ENCODE measurements at places on chromosomes 5 and 9. TPM values are rescaled to one million over a fixed set of nuclear protein-coding genes. Genes with fewer than 3 reads are reported as not detected.

Gene XPA
- 9.0 TPM for total RNA-seq

Gene FGD3
- total RNA-seq: under 0.01 TPM

Gene SLCO4C1
- total RNA-seq: under 0.01 TPM

Gene GOLM1
- 34.1 TPM for total RNA-seq

Gene ADRB2
- 1.7 TPM for total RNA-seq

Gene SPIN1
- total RNA-seq: 130 TPM

Gene PDCD1LG2
- total RNA-seq: 59.6 TPM

Gene SLIT3
- 0.64 TPM for total RNA-seq

Gene RARS1
- 248 TPM for total RNA-seq

Gene C5orf46
- 4.8 TPM for total RNA-seq

Gene PLPP7
- total RNA-seq: 10.0 TPM

Gene SPATA31A3
- total RNA-seq: not detected

Gene ECSCR
- not detected for total RNA-seq

Gene SLC34A3
- total RNA-seq: under 0.01 TPM

Gene PCAT7
- total RNA-seq: 0.64 TPM

Gene FBXO10
- 16.4 TPM for total RNA-seq

Gene FOXI1
- not detected for total RNA-seq

Gene SOHLH1
- total RNA-seq: not detected

Gene SHOC1
- total RNA-seq: under 0.01 TPM

Gene EIF4EBP3
- total RNA-seq: 0.86 TPM

Gene TUSC1
- 12.2 TPM for total RNA-seq

Gene PDE6A
- total RNA-seq: not detected

Gene MSMP
- not detected for total RNA-seq

Gene MLANA
- not detected for total RNA-seq

Gene IFNK
- not detected for total RNA-seq

Gene SAPCD2
- total RNA-seq: 5.2 TPM

Gene PAM
- total RNA-seq: 266 TPM

Gene TRIM36
- total RNA-seq: 0.97 TPM

Gene NIPAL4
- total RNA-seq: 2.3 TPM

Gene CDC20B
- total RNA-seq: not detected

Gene GPR150
- 0.43 TPM for total RNA-seq

Gene SEMA4D
- 1.6 TPM for total RNA-seq

Gene HTR4
- total RNA-seq: not detected

Gene TNFSF8
- not detected for total RNA-seq

Gene PLEKHG4B
- total RNA-seq: under 0.01 TPM

Gene AIF1L
- 0.43 TPM for total RNA-seq

Gene NEUROG1
- total RNA-seq: not detected

Gene PCDHA1
- total RNA-seq: under 0.01 TPM

Gene SLC45A2
- not detected for total RNA-seq

Gene FAT2
- total RNA-seq: not detected

Gene BTNL8
- total RNA-seq: not detected

Gene C9orf40
- 8.6 TPM for total RNA-seq

Gene TOR1B
- 33.2 TPM for total RNA-seq

Gene GMCL2
- total RNA-seq: not detected

Gene RFK
- total RNA-seq: 20.9 TPM

Gene FBXL7
- total RNA-seq: 10.6 TPM

Gene PIP5K1B
- under 0.01 TPM for total RNA-seq

Gene TMC1
- total RNA-seq: 1.3 TPM

Gene ZNF366
- total RNA-seq: under 0.01 TPM

Gene PCDHAC1
- under 0.01 TPM for total RNA-seq

Gene LCN9
- not detected for total RNA-seq

Gene PTTG1
- total RNA-seq: 158 TPM

Gene TMCO6
- total RNA-seq: 8.6 TPM

Gene ATP10B
- total RNA-seq: not detected

Gene SPAAR
- total RNA-seq: not detected

Gene FAM151B
- 8.6 TPM for total RNA-seq

All from fibroblast of villous mesenchyme (primary cell).